ENCODE measurements at places on chromosomes 4 and X. TPM values are rescaled to one million over a fixed set of nuclear protein-coding genes. Genes with fewer than 3 reads are reported as not detected.

GAGE1 gene
- total RNA-seq: not detected

GRCh38 chr4:145319751-145320150 lies 139.4 kb upstream of the OTUD4 start:
- no peak for DNase-seq

DNA sequence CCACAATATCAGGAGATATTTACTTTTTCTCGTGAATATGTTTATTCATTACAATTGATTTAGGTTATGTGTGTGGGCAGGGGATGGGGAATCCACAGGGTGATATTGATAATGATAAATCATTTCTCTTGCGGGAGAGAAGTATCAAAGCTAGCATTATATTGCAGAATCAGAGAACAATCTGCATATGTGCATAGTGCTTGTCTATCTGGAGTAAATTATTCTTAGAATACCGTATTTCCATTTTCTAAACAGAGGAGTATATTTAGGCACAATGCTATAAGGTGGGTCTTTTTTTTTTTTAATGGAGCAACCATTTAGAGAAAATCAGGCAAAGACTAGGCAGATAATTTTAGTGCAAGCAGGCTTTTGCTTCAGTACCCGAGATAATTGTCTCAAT lies 166.0 kb upstream of the ARX start:
- no peak for DNase-seq

DNA sequence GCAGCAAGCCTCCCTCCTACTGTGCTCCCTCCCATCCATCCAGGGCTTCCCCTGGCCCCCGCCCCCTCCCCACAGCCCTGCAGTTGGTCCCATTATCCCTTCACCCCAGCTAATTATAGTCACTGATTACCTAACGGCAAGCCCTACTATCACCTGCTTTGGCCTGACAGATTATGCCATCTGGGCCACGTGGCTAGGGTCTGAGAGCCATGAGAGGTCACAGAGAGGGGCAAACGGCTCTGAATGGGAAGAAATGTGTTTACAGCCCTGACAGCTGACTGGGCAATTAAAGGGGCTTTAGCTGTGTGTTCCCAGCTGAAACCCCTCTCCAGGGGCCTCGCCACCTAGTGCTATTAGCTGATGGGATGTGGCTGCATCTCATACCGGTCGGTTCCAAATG lies 134.4 kb upstream of the CPEB2 start:
- DNase-seq: no peak

CSN1S1 gene
- total RNA-seq: not detected

SLC10A4 gene
- total RNA-seq: not detected

DNA sequence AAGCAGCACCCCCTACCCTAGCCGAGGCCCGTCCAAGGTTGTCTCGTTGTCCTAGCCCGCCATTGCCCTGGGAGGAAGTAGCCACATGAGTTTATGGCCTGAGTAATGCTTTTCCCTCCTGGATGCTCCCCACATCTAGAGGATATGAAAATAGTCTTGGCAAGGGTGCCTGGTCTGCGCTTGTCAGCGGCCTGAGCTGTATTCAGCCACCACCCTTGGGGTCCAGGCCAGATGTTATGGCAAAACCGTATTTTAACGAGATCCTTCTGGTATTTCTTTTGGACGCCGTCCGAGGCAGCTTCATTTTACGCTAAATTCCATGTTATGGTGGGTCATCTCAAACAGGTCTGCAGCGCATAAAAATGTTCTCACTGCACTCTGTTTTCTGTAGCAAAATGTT lies 89.3 kb downstream of the GPR143 start:
- DNase-seq: no peak

DNA sequence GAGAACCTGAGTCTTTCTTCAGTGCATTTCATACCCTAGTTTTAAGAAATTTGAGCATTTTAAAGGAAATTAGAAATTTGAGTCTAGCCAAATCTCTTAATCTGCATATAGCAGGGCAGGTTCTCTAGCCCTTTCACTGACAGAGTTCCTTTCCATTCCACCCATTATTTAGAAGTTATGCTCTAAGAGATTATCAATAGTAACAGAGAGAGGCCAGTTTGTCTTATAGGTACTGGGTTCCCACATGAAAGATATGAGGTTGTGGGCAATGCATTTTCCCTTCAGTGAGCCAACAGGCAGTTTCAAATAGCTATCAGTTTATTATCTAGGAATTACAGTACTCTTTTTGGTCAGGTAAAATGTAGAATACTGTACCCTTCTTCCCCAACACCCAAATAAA lies 7.3 kb upstream of the GALNT7 start:
- DNase-seq: no peak

DNA sequence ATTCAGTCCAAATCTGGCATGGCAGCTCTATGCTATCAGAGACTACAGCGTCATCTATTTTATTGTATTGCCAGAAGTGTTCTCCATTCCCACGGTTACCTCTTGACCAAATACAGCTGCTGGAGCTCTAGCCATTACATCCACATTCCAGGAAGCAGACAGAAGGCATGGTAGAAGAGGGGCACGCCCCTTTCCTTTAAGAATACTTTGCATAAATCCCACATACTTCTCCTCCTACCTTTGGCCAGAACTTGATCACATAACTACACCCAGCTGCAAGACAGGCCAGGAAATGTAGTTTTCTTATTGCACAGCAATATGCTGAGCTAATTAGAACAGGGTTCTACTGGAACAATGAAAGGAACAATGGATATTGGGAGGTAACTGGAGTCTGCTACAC lies 14.9 kb downstream of the SLC9A7 start:
- no peak for DNase-seq

DNA sequence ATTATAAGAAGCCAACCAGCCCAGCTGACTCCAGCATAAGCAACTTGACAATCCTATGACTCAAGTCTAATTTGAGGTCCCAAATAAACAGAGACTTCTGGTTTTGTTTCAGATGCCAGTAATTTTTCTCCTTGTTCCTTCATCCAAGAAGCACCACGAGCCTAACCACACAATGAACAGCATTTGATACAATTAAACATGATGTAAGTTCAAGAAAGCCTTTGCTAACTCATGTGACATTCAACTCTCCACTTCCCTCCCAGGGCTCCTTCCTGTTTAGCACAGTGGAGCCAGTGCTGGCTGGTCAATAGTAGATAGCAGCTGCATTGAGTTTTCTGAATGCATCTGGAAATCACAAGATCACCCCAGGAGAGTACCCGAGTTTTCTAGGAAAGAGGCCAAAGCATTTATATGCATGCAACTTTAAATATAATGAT lies 206.3 kb downstream of the ARHGAP24 start:
- no peak for DNase-seq

- no peak for DNase-seq
Observed at GRCh38 chr4:1611501-1611870, 72.6 kb downstream of the FAM53A start.

DNA sequence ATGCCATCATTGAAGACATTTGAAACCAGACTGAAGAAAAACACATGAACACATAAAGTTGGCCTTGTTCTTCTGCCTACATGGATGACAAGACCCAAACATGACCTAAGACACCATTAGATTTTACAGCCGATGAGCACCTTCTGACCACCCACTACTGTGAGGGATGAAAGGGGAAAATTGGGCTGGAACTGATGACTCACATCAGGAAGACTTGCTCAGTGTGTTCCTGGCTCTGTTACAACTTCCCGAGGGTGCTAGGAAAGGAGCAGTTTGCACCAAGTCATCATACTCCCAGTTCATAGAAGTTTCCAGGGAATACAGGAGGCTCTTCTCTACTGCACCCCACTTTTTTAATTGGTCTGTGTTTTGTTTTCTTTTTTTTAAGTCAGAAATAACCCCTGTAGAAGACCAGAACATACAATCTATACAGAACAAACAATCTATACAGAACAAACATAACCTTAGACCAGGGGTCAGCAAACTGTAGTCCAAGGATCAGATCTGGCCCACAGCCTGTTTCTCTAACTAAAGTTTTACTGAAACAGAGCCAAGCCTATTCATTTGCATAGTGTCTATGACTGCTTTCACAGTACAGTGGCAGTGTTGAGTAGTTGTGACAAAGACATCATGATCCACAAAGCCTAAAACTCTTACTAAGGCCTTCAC lies 25.3 kb downstream of the BTC start:
- no peak for DNase-seq

- DNase-seq: no peak
Observed at GRCh38 chr4:73181231-73181630, 77.4 kb downstream of the ANKRD17 start.

TLR1 gene
- 9.6 TPM for total RNA-seq

GRCh38 chr4:166202991-166203390 lies 330.0 kb downstream of the TLL1 start:
- no peak for DNase-seq

GPRASP1 gene
- total RNA-seq: 1.1 TPM
